Activated naive CD4-positive, alpha-beta T cell treated with anti-CD3 and anti-CD28 coated beads, Interleukin-2, amount 50 U/mL, for 16 hours (primary cell): ENCODE measurements at places on chromosomes 5 and 9.

DNA sequence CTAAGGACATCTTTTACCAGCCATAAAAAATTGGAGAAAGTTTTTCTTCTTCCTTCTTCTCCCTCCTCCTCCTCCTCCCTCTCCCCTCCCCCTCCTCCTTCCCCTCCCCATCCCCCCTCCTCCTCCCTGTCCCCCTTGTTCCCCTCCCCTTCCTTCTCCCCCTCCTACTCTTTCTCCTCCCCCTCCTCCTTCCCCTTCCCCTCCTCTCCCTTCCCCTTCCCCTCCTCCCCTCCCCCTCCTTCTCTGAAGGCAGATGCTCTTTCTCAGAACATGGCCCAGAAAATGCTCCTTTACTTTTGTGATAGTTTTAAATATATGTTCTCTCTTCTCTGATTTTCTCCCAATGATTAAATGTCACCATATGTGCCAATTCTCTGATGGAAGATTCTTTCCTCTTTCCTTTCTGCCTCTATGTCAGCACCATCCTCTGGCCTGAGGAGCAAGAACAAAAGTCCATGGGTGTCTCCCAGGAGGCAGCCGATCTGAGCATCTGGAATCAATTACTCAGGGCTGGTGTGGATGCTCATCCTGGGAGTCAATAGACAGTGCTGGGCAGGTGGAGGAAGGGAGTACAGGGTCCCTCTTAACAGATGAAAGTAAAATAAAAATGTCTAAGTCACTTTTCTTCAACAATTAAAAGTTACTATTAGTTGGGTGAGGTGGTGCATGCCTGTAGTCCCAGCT lies 63.0 kb upstream of the GNA14 start:
- no peak for DNase-seq

GRCh38 chr9:105150991-105151685 lies 93.3 kb upstream of the SLC44A1 start:
- DNase-seq, result no peak

GRCh38 chr9:16460696-16461095 lies 409.8 kb downstream of the BNC2 start:
- DNase-seq, result no peak

GRCh38 chr9:81979196-81979595 lies 9.4 kb upstream of the SPATA31D1 start:
- DNase-seq, result no peak

GRCh38 chr9:107976767-107977166 lies 487.2 kb upstream of the KLF4 start:
- no peak for DNase-seq

DNA sequence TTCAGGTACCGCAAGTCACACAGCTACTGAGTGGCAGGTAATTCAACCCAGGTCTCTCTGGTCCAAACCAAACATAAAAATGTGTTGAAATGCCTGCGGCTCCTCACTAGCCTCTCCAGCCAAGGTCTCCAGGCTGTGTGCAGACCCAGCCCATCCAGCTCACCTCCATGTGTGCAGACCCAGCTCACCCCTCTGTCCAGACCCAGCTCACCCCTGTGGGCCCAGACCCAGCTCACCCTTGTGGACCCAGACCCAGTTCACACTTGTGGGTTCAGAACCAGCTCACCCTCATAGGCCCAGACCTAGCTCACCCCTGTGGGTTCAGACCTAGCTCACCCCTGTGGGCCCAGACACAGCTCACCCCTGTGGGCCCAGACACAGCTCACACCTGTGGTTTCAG lies 188.0 kb upstream of the ADCY2 start:
- DNase-seq, result no peak

GRCh38 chr5:107875833-107876232 lies 205.1 kb upstream of the EFNA5 start:
- no peak for DNase-seq

GRCh38 chr5:145941448-145942130 lies 5.2 kb downstream of the SH3RF2 start:
- DNase-seq, result no peak

- DNase-seq, result no peak
Measured at GRCh38 chr5:122126756-122127321, 2.5 kb upstream of the ZNF474 start.

- no peak for DNase-seq
Measured at GRCh38 chr5:40121236-40121635, 558.5 kb upstream of the PTGER4 start.

DNA sequence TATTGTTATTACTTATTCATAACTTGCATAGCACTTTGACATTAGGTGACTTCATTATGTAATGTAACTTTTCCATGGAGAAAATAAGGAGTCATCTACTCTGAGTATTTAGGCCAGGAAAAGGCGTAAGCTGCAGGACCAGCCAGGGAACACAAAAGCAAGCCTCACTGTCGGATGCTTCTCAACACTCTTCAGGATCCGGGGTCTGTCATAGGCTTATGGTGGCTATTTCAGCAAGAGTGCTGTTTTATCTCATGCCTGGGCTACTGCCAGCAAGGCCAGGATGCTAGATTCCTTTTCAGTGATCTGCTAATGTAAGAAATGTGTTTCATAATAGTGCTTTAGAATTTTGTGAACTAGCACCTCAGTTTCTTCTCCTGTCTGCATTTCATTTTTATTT lies 162.4 kb downstream of the CHSY3 start:
- DNase-seq, result no peak

- no peak for DNase-seq
Measured at GRCh38 chr5:35087991-35088390, 40.2 kb upstream of the AGXT2 start.

DNA sequence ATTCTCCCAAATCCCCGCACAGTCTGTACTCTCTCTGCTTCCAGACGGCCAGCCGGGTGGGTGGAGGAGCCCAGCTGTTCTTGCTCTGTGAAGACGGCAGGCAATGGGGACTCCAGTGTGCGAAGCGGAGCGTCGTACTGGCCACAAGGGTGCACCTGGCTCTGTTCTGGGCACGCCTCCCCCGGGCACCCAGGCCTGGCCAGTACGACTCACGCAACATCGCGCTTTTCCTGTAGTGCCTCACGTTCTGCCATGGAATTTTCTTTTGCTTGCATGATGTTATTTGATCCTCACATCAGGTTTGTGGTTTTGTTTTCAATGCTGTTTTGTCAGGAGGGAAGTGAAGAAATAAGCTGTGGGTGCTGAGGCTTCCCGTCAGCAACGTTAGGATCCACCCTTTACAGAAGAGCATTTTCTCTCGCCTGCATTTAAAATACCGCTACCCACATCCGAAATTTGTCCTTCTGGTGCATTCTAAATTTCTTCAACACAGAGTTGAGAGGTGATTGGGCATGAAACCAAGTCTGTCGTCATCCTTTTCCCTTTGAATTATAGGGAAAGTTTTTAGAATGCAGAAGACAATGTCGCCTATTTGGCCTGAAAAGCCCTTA lies 311.7 kb downstream of the TRIM36 start:
- DNase-seq, result no peak

- no peak for DNase-seq
Measured at GRCh38 chr5:16066810-16067209, 112.8 kb downstream of the MARCHF11 start.

GRCh38 chr5:74767579-74767913 lies 497 bp downstream of the NSA2 start:
- peak; percentile 13 for DNase-seq

- DNase-seq, result no peak
Measured at GRCh38 chr5:102578362-102578761, 79.6 kb upstream of the SLCO6A1 start.

DNA sequence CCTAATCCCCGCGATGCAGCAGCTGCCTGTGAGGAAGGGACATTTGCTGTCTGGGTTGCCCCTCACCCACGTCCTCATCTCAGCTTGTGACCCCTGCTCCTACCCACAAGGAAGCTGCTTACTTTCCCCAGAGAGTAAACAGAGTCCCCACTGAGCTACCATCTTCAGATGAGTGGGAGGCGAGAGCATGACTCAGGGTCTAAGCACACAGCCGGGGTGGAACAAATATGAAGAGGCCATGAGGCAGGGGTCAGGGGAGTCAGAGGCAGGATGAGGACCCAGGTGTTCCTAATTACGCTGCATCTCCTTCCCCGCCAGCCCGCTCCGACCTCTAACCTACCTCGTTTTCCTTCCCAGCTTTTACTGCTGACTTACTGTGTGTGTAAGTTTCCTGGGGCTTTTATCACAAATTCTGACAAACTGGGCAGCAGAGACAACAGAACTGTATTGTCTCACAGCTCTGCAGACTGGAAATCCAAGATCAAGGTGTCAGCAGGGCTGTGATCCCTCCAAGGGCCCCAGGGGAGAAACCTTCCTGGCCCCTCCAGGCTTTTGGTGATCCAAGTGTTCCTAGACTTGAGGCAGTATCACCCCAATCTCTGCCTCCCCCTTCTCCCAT lies 94.0 kb upstream of the DNAH5 start:
- no peak for DNase-seq

- no peak for DNase-seq
Measured at GRCh38 chr5:180069589-180070247, 1.8 kb downstream of the RNF130 start.

DNA sequence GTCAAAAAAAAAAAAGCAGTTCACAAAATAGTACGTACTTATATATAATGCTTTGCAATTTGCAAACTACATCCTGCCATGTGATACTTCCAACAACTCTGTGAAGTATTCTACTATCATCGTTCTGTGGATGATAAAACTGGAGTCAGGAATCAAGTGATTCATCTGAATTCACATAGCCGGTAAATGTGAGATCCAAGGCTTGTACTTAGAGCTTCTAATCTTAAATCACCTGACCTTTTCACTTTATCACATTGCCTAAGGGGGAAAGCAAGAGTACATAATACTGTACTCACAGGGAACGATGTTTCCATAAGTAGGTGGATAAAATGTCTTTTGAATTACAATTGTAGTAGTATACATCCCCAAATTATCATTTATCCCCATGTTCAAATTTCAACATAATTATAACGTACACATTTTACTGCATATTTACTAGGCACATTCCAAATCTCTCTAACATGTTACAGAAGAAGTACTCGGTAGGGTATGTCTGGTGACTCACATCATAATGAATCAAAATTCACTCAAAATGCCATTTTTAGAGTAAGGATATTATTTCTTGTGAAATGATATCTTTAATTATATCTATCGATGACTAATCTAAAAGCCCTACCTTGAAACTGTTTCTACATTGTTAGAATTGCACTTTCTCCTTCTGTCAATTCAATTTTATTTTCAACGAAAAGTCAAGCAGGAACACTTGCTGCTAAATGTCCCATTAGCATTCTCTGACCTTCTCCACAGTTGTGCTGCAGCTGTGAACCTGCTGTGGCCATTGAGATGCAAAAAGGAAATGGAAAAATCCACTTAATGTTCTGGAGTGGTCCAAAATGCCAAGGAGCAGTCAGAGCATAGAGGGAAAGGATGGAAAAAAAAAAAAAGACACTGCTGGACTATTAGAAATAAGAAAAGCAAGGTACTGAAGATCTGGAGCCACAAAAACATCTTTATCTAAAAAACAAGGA lies 78.9 kb downstream of the OR2K2 start:
- no peak for DNase-seq

DNA sequence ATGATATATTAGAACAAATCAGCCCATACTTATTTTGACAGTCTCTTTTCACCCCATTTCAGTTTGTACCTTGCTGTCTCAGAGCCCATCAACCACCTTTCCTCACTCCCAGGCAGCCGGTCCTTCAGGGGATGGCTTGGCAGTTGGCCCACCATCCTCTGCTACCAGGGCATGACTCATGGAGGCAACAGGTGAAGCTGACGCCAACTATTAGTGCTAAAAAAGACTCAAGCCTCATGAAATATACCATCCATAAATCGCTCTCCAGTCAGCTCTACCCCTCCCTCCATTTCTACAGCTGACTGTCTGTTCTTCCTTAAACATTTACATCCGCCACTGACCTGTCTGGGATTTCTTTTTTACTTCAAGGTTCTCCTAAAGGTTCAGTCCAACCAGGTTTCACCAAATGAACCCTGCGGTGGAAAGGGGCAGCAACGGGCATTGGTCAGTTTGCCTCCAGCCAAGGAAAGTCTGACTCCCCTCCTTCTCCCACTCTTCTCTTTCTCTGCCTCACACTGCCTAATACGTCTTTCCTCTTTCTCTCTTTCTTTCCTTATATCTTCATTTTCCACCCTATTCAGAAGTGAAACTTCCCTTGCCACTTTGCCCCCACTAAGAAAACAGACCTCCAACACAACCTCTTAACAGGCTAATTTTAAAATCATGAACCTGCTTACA lies 439.1 kb downstream of the RAB3C start:
- DNase-seq, result no peak

- DNase-seq, result peak; percentile 16
Measured at GRCh38 chr9:113876151-113876992, at the start of gene ZNF618. Gene ZNF618, plus strand, starts transcription at chr9:113876309. Its CDS starts 72 bp downstream, at chr9:113876381.

GRCh38 chr9:112308588-112308987 lies 24.8 kb downstream of the PTBP3 start:
- DNase-seq, result no peak

GRCh38 chr5:125176005-125176390 lies 429.6 kb upstream of the ZNF608 start:
- no peak for DNase-seq
